ENCODE measurements at places on chromosomes 16 and 17.
A peak's percentile ranks its signal among the peaks of the same experiment; 100 is the strongest.

- no peak for DNase-seq
Measured at GRCh38 chr16:84592718-84593117, 25.2 kb downstream of the COTL1 start.

DNA sequence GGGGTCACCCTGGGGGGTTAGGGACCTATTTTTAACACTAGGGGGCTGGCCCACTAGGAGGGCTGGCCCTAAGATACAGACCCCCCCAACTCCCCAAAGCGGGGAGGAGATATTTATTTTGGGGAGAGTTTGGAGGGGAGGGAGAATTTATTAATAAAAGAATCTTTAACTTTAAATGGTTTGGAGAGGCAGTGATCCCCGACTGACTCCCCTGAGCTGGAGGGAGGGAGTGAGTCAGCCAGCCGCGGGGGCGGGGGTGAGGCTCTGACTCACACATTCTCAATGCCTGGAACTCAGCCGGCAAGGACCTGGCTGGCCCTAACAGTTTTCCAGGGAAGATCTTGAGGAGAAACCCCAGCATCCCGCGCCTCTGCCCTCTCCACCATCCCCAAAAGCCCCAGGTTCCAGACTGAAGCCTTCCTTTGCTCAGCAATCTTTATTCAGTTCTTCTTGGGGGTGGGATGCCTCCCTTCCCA lies 1.5 kb downstream of the HCFC1R1 start:
- peak; percentile 97 for DNase-seq

GRCh38 chr17:64174686-64175456 lies 44.9 kb upstream of the ERN1 start:
- DNase-seq = peak; percentile 56

GRCh38 chr16:78284326-78284725 lies 184.9 kb downstream of the WWOX start:
- no peak for DNase-seq

DNA sequence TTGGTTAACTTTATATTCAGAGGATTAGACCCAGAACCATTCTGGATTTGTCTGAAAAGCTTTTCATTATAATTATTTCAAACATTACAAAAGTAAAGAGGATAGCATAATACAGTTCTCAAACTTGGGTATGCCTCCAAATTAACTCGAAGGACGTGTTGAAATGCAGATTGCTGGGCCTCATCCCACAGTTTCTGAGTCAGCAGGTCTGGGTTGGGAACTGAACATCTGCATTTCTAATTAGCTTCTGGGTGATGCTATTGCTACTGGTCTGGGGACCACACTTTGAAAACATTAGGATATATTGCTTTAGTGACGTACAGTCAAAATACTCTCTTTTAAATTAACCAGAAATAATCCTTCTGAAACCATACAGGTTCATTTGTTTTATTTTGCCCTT lies 10.0 kb downstream of the TPPP3 start:
- no peak for DNase-seq

DNA sequence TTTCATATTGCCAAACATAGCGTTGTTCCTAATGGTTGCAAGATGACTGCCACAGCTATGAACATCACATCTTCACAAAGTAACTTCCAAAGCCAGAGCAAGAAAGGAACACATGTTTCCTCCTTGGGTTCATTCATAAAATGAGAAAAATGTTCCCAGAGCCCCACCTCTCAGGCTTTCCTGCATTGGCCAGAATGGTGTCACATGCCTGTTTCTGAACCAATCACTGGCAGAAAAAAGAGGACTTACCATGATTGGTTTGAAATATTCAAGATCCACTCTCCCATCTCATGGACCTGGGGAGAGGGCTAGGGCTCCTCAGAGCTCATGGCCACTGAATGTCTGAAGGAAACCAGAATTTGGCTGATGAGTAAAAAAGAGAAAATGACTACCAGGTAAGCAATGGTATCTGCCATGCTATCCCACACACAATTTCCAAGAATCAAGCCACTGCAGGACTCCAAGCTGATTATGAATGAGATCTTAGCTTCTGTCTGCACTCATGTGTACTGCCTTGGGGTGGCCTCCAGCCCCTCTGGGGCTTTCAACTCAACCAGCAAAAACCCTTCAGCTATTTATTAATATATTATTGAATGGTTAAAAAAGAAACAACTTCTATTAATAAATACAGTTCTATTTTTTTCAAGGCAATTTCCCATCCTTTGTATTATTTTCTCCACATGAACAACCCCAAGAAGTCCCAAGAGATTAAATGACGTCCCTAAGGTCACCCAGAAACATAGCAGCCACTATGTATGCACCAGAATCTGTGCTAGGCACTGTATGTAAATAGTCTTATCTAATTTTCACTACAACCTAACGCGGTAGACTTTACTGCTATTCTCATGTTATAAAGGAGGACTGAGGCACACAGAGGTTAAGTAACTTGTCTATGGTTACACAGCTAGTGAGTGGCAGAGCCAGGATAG lies 61.4 kb upstream of the TMC5 start:
- DNase-seq = no peak

- DNase-seq = no peak
Measured at GRCh38 chr17:56064506-56064905, 88.8 kb upstream of the ANKFN1 start.

DNA sequence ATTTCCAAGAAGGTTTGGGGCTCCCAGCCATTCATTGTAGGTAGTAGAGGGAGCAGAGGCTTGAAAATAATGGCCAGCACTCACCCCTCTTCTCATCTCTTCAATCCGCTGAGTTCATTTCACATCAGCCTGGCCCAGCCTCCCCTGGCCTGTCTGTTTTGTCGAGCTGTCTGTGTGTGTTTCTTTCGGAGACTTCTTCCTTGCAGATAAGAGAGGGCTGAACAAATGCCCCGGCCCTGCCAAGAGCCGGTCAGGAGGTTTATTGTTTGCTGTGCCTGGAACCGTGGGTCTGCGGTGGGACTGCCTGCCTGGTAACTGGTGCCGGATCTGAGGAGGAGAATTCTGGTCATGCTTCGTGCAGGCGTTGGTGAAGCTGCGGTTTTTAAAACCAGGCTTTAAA lies 3.4 kb downstream of the VPS4A start:
- DNase-seq = no peak

DNA sequence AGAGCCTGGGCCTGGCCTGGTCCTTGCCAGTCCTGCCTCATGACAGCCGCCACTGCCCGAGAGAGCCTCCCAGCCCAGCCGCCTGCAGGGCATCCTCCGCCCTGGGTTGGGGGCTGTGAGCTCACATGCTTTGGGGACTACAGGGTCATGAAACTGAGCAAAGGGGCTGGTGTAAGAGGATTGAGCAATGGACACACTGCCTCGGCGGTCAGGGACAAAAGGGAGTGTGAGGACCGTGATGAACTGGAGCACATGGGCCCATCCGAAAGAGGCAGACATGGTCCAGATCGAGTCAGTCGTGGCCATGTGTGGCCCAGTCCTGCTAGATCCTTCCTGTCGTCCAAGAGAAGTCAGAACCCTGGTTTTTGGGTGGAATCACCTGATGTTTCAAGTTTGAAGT lies 52.3 kb downstream of the GSG1L start:
- no peak for DNase-seq

GRCh38 chr17:54494721-54495715 lies 405.6 kb upstream of the TOM1L1 start:
- no peak for DNase-seq

DNA sequence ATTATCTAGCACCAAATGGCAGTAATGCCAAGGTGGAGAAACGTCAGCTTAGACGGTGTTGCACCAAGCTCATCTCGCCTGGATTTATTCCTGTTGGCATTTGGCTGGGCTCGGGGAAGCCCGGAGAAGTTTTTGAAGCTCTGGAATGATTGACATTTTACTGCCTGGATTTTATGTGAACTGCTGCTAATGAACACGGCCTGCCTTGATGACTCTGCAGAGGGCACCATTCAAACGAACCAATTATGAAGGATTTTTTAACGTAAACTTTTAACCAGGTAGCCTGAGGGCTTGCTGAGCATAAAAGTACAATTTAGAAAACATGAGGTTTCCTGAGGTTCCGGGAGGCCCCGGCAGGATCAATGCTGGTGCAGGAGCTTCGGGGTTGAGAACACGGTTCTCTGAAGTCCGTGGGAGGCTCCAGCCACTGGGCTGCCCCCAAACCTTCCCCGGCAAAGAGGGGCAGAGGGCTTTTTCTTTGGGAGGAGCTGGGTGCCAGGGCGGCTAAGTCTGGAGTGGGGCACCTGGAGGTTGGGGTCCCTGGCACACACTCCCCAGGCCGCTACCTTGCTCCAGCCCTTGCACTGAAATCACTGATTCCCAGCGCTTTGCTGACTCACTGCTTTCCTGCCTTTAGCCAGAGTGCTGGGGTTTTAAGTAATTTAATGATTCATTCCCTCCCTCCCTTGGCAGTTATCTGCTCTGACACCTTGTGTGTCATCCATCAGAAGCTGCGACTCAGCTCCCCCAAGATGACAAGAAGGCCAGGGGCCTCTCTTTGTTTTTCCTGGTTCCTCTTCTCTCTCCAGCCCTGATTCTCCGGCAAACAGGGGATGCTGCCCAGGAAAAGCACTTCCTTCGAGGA lies 161.2 kb upstream of the IRX3 start:
- DNase-seq = peak; percentile 73

GRCh38 chr17:45870342-45870974 lies 23.9 kb upstream of the MAPT start:
- no peak for DNase-seq

- DNase-seq = no peak
Measured at GRCh38 chr17:82841921-82842596, 2.2 kb upstream of the ZNF750 start.

GRCh38 chr16:75112734-75113491 lies 3.7 kb downstream of the LDHD start:
- no peak for DNase-seq

DNA sequence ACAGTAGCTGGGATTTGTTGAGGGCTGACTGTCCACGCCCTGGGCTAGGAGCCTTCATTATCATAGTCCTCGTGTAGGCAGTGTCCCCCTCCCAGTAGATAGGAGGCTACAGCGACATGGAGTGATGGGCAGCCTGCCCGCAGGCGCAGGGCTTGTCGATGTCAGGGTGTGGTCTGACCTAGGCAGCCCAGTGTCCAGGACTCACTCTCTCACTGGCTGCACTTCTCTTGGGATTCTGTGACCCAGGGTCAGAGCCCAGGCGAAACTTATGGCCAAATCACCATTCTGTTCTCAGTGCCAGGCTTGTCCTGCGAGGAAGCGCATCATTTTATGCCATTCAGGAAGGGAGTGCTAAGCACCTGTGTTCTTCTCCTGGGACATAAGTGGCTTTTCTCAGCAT lies 32.6 kb downstream of the SHISA6 start:
- no peak for DNase-seq

GRCh38 chr17:81218459-81218858 lies 4.3 kb downstream of the CEP131 start:
- no peak for DNase-seq

DNA sequence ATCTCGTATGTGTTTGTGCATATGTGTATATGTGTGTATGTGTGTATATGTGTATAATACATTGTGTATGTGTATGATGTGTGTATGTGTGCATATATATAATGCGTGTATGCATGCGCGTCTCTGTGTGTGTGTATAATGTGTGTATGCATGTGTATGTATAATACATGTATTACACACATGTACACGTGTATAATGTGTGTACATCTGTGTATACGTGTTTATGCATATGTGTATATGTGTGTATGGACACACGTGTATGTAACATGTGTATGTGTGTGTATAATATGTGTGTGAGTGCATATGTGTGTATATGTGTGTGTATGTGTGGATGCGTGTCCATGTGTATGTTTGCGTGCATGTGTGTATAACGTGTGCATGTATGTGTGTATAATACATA lies 433.7 kb upstream of the RBFOX1 start:
- no peak for DNase-seq

DNA sequence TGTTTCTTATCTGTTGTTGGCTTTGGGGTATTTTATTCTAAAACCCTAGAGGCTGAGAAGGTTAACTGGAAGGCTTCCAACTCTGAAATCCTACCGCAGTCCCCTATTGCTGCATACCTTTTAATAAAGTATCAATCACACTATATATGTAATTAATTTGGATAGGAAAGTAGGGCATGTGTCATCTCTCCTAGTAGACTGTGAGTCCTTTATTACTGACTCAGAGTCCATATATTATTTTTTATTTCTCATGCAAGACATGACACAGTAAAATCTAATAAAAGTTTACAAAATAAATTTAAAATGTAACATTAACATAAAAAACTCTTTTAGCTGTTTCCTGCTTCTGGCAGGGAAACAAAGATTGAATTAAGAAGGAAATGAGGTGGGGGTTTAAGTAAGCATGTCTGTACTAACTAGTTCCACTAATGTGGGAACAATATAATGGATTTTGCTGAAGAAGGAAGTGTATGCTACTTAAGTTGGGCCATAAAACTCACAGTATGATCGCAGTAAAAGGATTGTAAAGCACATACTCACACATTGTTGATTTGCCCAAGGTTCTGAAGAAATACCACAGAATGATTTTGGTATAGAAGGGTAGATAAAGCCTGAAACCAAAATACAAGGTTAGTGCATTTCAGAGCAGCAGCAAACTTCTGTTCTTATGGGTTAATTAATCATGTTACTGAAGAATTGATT lies 97.6 kb upstream of the HLF start:
- DNase-seq = no peak

DNA sequence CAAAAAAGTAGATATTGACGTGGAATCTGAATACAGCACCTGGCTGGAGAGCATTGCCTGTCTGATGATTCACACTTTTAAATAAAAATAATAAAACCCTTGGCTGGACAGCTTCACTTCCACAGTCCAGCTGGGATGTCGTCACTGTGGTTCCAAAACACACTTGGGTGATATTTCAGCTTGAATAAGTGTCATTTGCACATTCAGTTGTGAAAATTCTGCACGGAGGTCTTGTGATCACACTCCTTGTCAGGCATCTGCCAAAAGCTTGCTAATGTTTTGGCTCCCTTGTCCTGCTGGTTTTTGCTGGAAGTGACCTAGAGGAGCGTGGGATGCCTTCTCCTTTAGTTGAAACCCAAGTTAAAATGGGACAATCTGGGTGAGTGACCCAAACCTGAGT lies 60.7 kb downstream of the PCTP start:
- no peak for DNase-seq

GRCh38 chr17:4527566-4528125 lies 27.5 kb downstream of the MYBBP1A start:
- no peak for DNase-seq

DNA sequence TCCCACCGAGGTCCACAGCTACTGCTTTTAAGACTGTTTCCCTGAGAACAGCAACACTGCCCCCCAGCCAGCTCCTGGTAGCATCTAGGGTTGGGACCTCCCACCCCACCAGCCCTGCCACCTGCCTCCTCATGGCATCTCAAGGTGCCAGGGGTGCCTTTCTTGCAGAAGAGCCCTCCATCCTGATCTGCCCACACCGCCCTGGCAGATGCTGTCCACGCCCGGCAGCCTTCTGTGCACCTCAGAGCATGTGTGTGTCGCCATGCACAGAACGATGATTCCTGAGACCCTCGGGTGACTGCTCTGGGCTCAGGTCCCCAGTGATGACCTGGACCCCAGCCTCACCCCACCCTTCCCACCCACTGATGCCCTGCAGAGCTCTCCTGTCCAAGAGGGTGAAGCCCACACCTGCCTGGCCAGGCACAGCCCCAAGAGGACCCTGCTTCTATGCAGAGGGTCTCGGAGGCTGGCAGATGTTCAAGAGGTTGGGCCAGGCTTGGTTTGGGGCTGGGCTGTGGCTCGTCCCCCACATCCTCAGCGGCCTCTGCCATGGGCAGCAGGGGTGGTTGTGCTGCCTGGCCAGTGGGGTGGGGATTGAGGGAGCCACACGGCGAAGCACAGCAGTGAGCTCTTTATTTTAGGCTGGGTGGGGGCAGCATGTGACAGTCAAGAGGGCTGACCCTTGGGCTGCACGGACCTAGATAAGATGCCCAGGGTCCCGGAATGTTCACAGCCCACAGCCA lies 5.2 kb upstream of the SPATA2L start:
- no peak for DNase-seq

Measured in choroid plexus epithelial cell (primary cell).